ENCODE measurements at places on chromosomes 3 and 15.

DNA sequence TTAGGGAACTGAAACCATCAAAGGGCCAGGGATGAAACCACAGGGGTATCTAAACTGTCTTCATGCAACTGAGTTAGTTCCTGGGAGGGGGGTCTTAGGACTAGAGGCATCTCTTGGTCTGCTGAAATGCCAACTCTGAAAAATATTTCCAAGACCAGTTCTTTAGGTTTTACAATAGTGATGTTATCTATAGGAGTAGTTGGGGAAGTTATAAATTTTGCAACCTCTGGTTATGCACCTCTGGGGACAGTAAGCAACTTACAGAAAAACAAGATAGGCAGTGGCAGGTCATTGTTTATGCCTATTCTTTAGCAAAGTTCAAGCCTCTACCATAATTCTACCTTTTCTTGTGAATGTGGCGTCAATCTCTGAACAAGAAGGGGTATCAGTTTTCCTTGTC lies 60.5 kb upstream of the MINAR1 start:
- DNase-seq = no peak

DNA sequence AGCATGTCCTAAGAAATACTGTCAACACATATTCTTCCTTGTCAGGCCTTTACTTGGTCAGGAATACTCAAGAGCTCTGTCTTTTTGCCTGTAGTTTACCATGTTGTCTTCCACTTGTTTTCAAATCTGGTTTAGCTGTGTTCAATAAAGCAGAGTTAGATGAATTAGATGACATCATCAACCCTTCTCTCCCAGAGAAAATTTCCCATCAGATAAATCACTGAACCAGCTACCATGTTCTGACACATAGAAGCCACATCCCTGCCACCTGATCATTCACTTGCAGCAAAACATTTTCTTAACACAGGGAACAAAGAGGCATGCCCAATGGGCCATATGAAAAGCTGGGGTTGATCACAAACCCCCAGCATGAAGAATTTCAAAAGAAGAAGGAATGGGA lies 42.1 kb downstream of the TERC start:
- DNase-seq = no peak

DNA sequence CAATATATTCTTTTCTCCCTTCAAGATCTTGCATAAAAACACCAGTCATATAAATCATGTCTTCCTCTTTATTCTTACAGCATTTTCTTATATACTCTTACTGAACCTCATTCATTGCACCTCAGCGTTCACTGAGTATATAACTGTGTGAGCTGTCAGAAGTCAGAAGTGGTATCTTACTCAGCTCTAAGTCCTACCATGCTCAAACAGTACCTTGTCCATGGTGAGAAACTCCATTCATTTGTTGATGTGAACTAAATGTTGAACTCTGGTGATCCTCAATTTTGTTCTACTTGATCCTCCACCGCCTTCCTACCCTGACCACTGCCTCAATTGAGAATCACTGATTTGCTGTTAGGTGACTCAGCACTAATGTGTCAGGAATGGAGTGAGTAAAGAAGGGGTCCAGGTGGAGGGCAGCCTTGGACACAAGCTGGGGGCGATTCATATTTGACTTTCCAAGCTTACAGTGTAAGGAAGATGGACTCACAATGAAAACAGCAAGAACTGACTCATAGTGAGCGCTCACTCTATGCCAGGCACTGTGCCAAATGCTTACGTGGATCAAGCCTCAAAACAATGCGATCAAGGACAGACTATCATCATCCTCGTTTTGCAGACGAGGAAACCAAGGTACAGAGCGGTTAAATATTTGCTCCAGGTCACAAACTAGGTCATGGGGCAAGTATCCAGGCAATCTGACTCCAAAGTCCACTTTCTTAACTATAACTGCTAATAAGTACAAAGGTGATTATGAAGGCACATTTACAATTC lies 13.5 kb upstream of the ZFYVE19 start:
- DNase-seq = no peak

DNA sequence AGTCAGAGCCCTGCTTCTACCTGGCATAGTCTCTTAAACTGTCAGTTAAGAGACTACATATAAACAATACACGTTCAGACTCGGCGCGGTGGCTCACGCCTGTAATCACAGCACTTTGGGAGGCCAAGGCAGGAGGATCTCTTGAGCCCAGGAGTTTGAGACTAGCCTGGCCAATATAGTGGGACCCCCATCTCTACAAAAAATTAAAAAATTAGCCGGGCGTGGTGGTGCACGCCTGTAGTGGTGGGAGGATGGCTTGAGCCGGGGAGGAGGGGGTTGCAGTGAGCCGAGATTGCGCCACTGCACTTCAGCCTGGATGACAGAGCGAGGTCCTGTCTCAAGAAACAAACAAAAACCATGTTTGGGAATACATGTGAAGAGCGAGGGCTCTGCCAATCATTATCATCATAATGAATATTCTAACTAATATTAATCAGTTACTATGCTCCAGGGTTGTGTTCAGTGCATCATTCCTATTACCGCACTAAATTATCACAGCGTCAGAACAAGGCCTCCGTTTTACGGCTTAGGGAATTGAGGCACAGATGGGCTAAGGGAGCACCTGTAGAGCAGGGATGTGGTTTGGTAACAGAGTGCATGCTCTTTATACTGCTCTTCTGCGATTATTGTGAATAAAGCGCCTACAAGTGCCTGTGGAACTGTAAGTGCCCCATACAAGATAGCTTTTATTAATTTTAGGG lies 844 bp upstream of the UQCC5 start:
- DNase-seq = no peak

DNA sequence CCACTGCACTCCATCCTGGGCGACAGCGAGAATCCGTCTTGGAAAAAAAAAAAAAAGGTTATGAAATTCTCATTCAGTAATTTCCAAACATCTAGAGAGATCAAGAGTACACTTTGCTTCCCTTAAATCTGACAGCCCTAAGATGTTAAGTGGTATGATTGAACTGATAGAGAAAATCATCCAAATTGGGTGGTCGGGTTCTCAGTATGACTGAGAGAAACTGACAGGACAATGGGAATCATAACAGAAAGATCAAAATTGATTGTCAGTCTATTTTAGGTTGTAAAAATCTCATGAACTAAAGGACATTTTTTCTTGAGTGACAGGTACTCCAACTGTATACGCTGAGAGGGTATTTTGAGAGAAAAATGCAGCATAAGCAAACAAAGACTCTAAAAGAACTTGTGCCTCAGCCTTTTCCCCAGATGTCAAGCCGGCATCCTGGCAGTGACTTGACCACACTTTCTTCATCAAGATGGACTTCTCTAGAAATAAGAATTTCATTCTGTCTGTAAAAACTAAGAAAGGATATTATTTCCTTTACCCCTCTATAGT lies 65.8 kb downstream of the MYO5A start:
- DNase-seq = no peak

DNA sequence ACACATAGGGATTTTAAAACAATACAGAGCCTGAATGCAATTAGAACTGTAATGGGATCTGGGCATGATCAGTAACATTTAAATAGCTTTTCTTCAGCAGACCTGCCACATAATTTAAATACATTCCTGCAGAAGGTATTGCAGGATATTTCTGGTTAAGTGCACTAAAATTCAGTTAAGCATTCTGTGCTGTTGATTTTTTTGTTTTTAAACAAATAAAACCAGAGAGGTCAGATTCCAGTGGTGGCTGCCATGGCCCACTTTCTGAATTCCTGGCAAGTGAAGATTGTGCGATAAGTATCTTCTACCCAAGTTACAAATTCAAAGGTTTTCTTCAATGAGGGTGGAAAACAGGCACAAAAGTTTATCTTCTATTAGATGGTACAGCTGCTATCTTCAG lies 98.7 kb downstream of the RAP2B start:
- DNase-seq = no peak

DNA sequence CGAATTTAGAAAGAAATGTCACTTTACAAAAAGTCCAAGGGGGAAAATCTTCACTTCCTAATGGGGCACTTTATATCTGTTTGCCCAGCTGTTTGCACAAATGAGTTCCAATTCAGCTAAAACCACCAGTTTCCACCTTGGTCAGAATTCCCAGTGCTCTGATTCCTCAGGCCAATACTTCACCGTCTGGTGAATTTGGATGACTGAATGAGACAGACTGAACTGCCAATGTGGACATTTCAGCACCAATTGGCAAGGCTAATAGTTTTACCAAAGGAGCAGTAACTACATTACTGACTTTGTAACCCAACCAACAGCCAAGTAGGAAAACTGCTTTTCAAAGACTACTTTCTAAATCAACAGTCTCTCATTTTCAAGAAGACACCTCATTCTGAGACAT lies 51.8 kb downstream of the ABI3BP start:
- DNase-seq = no peak

DNA sequence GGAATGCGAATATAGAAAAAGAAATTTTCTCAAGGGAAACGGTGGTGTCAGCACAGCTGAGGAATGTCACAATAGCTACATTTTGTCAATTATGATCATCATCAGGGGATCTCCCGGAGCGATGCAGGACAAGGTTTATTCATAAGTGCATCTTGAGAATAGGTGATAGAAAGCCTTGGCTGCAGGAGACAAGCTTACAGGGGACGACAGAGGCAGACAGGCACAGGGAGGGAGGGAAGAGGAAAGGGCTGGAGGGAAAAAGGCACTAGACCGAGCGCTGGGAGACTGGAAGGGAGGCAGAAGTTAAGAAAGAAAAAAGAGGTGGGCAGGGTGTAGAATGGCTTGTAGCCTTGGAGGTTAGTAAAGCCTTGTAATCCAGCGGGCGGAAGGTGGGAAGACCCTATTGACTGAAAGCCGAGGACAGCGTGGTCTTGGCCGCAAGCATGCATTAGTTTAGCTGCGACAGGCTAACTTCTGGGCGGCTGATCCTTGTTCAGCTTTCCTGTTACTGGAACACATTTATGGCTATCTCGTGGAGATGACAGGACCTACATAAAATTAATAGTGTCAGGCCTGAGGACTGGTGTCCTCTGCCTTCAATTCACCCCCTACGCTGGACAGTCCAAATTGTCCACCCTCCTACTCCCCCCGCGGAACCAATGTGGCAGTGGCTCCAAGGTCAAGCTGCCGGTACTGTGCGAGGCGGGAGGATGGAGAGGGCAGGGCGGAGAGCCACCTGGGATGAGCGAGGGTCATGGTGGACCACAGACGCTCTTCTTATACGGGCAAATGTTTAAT lies 1.4 kb upstream of the NECTIN3 start:
- no peak for DNase-seq

GRCh38 chr3:125051715-125052581 lies 3.8 kb downstream of the HEG1 start:
- no peak for DNase-seq

DNA sequence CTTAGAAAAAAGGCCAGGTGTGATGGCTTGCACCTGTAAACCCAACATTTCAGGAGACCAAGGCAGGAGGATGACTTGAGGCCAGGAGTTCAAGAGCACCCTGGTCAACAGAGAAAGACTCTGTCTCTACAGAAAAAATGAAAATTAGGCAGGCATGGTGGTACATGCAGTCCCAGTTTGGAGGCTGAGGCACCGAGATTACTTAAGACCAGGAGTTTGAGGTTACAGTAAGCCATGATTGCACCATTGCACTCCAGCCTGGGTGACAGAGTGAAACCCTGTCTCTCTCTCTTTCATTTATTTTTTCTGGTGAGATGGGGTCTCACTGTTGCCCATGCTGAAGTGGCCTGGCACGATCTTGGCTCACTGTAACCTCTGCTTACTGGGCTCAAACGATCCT lies 24.7 kb downstream of the IP6K1 start:
- no peak for DNase-seq

DNA sequence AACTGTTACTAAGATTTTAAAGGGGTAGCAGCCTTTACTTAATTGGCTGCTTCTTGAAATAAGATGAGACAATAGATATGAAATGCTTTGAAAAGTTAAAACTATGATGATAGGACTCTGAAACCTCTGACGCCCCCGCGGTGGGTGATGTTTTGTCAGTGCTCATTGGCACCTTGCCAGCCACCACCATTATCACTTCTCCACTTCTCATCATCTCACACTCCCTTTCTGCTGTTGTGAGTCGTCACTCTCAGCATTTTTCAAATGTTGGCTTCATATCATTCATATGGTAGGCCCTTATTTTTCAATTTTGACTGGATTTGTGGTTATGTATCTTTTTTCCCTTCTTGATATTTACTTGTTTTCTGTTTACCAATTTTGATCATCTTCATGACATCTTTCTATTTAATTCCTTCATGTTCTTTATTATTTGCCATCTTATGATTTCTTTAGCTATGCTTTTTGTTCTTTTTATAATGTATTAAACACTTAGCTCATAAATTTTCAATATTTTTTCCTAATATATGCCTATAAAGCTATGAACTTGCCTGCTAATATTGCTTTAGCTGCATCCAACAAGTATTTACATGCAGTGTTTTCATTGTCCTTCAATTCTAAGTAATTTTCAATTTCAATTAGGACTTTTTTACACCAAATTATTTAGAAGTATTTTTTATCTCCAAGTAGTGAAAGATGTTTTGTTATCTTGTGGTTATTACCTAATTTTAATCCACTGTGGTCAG lies 30.3 kb upstream of the SKOR1 start:
- DNase-seq = no peak

GRCh38 chr3:140859592-140860336 lies 81.9 kb upstream of the SLC25A36 start:
- DNase-seq = no peak

GRCh38 chr3:18201315-18201714 lies 223.8 kb downstream of the SATB1 start:
- no peak for DNase-seq

DNA sequence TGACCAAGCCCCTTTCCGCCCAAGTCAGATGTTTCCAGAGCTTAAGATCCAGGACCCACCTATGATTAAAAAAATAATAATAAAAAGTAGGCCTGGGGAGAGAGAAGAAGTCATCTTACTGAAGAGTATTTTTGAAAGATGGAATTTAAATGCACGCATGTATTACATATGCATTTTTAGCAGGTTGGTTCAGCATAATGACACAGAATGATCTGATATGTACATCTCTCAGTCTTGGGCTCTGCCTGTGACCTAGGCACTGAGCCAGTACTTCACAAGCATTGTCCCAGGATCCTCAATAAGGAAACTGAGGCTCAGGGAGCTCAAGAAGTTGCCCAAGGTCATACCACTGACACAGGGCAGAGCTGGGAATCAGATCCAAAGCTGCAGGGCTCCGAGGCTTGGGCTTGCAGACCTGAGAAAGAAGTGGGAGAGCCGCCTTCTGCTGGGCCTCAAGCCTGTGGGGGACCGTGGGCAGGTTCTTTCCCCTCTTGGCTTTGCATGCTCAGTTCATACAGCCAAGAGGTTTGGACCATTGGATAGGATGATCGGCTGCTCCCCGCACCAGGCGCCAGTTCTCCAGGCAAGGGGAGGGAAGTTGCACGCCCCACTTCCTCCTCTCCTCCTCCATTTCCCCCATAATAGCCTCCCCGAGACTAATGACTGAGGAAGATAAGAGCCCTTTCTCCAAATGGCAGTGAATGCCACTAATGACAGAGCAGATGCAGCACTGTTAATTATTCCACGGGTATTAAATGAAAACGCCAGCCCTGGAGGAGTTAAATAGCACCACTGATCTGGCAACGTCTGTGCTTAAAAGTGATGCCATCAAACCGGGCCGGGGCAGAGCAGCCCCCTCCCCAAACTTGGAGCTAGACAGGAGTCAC lies 6.9 kb downstream of the SLC6A1 start:
- no peak for DNase-seq
